Skeletal muscle cell (primary cell): ENCODE measurements at places on chromosomes 1 and 21.

DNA sequence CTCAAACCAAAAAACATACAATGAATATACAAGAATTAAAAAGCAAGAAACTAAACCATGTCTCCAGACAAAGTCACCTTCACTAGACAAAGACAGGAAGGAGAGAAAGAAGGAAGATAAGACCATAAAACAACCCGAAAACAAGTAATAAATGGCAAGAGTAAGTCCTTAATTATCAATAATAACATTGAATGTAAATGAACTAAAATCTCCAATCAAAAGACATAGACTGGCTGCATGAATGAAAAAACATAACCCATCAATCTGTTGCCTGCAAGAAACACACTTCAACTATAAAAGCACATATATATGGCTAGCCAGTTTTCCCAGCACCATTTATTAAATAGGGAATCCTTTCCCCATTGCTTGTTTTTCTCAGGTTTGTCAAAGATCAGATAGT lies 100.8 kb upstream of the SAMSN1 start:
- no peak for DNase-seq

GRCh38 chr1:207789792-207790787 lies 38.2 kb downstream of the CD46 start:
- DNase-seq, result no peak

DNA sequence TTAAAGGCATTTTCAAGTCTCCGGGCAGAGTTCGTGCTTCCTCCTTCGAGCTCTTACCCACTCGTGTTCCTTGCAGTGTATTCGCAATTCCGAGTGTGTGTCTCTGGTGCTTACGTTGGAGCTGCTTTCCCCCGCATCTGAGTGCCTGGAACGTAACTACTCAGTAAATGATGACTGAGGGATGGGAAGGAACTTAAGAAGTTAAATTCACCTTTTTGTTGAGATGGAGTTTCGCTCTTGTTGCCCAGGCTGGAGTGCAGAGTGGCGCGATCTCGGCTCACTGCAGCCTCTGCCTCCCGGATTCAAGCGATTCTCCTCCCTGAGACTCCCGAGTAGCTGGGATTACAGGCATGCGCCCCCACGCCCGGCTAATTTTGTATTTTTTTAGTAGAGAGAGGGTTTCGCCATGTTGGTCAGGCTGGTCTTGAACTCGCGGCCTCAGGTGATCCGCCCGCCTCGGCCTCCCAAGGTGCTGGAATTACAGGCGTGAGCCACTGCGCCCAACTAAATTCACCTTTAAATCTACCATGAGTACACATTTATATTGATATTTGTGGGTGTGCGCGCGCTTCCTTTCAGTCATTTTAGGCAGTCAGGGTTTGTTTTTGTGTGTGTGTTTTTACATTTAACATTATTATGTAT lies 837 bp downstream of the NDUFS5 start:
- no peak for DNase-seq

DNA sequence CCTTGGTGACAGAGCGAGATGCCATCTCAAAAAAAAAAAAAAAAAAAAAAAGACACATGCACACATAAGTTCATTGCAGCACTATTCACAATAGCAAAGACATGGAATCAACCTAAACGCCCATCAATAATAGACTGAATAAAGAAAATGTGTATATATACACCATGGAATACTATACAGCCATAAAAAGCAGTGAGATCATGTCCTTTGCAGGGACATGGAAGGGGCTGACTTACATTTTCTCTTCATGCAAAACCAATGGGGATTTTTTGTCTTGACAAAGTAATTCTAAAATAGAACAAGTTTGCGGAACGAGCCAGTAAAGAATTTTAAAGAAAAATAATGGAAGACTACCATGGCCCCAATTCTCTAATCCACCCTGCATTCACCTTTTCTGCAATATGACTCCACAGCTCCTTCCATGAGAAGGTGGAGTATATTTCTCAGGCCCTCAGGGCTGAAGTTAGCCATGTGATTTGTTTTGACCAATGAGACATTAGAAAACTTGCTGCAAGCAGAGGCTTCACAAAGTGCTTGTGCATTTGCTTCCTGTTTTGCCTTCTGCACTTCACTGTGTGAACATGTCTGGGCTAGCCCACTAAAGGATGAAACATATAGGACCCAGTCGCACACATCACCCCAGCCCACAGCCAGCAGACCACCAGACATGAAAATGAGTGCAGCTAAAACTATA lies 78.8 kb upstream of the NR5A2 start:
- DNase-seq, result no peak

GRCh38 chr1:10614377-10615225 lies 139.9 kb downstream of the PEX14 start:
- no peak for DNase-seq

GRCh38 chr1:79380078-79380477 lies 373.5 kb upstream of the ADGRL4 start:
- no peak for DNase-seq

- DNase-seq, result no peak
These were observed 8.1 kb downstream of the NFASC start for GRCh38 chr1:204878621-204879234.

DNA sequence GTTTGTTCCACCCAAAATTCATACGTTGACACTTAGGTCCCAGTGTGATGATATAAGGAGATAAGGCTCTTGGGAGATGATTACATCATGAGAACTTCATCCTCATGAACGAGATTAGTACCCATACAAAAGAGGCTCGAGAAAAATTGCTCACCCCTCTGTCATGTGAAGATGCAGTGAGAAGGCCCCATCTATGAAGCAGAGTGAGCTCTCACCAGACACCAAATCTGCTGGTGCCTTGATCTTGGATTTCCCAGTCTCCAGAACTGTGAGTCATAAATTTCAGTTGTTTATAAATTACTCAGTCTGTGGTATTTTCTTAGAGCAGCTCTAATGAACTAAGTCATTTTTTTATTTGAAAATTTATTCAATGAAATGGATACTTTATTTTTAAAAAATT lies 42.6 kb upstream of the USP25 start:
- DNase-seq, result no peak

DNA sequence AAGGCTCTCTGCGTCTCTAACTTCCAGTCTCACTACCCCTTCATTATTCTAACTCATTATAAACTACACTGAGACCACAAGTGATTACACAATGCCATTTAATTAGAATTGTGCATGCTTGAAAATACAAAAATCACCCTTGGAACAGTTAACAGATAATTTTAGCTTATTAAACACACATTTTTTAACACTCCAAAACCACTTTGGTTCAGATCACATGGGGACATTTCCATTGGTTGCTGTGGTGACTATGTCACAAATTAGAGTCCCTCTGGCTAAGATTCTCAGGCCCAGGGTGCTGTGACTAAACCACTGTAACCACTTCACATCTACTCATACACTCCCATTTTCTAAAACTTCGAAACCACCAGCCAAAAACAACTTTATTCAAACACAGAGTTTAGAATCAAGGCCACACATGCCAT lies 43.0 kb downstream of the JAK1 start:
- DNase-seq, result no peak

- DNase-seq, result no peak
These were observed 428.4 kb downstream of the BRINP3 start for GRCh38 chr1:190049314-190049713.

GRCh38 chr1:110008971-110009565 lies 24.5 kb downstream of the AHCYL1 start:
- DNase-seq, result no peak

GRCh38 chr1:169259816-169260215 lies 107.8 kb downstream of the NME7 start:
- no peak for DNase-seq

- DNase-seq, result no peak
These were observed 1369.4 kb upstream of the PRMT6 start for GRCh38 chr1:105686874-105687690.

DNA sequence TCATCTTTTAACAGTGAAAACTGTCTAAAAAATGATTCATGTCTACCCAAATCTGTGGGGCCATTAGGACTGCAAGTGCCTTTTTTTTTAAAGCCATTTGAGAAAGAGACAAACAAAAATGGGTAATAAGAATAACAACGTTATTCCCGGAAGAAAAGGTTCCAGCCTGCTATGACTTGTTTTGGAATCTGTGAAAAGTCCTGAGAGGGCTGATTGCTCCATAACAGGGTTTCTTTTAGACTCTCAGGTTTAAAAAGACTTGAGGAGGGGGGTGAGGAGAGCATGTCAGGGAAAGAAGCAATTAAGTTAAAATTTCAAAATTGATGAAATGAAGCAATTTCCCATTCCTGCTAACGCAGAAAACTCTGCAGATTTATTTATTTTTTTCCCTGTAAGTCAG lies 56.4 kb downstream of the CACHD1 start:
- no peak for DNase-seq

GRCh38 chr1:219463636-219464035 lies 149.3 kb downstream of the ZC3H11B start:
- DNase-seq, result no peak

GRCh38 chr1:232904566-232904965 lies 45.8 kb upstream of the NTPCR start:
- DNase-seq, result peak; percentile 6

DNA sequence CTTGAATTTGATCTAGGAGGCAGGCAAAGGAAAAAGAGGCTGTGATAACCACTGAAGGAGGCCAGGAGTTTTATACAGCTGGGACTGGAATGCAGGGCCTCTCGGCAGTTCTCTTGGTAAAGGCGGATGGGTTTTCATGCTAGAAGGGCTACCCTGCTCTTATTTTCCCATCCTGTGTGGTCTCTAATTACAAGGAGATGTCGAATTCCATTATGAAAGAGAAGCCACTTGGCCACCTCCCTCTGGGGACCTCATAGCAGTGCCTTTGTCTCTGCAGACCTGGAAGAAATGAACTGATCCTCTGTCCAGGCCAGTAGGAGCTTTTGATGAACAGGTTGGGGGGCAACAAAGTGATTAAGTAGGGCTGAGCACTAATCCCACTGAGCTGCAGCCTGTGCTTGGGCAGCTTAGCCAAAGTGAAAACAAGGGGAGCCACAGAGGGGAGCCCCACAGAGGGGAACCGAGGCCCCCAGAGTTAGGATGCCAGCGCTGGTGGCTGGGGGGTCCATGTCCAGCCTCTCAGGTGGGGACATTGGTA lies 42.2 kb upstream of the BCAR3 start:
- no peak for DNase-seq

DNA sequence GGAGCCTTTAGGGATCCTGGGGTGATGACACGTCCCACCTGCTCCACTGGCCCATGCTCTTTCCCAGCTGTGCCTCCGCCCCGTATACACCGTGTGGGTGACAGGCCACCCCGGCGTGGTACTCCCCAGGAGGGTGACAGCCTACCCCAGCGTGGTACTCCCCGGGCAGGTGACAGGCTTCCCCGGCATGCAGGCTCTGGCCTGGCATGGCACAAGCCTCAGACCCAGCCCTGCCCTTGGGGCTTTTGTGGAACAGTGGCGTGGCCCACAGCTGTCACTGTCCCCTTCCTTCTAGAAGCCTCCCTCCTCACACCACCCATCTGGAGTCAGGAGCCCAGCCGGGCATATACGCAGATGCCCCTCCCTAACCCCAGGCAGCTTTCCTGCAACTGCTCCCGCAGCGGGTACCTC lies 4.7 kb upstream of the PFKL start:
- DNase-seq, result no peak

GRCh38 chr1:186497651-186498050 lies 36.7 kb upstream of the PDC start:
- DNase-seq, result no peak

DNA sequence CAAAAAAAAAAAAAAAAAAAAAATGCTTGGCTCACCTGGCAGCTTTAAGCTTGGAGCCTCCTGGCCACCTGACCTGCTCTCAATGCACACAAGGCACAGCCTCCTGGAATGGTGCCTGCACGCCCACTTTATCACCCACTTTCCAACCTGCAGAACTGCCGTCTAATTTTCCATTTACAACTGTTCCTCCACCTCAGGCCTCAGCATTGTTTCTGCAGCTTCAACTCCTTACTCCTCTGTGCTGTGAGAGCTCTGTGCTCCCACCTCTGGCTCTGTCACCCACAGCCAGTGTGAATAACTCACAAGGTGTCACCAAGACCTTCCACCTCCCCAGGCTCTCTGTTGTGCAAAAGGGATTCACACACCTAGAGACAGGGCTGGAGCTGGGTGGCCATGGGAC lies 38.7 kb upstream of the GPR157 start:
- DNase-seq, result no peak

DNA sequence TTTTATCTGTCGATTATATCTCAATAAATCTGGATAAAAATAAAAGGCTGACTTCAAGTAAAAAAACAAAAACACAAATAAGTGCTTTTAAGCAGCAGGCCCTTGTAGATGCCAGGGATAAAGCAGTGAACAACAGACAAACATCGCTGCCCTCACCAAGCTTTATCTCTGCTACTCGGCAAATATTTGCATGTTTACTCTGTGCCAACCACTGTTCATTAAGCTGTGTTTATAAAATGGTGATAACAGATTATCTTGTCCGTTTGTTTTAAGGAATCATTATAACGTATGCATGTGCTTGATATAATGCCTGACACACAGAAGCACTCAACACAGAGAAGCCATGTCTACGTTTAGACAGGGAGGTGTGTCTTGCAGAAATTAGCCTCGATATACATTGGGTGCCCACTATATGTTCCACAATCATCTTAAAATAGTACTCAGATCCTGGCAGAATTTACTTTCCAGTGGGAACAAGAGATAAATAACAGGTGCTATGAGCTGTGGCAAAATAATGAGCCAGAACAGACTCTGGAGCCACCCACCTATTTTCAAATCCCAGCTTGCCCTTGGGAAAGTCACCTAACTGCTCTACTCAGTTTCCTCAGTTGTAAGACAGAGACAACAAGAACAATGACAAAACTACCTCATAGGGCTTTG lies 47.2 kb downstream of the TRIT1 start:
- no peak for DNase-seq

GRCh38 chr1:13505020-13505419 lies 8.8 kb downstream of the LRRC38 start:
- DNase-seq, result no peak

GRCh38 chr1:232944347-232944746 lies 6.1 kb upstream of the NTPCR start:
- DNase-seq, result no peak

DNA sequence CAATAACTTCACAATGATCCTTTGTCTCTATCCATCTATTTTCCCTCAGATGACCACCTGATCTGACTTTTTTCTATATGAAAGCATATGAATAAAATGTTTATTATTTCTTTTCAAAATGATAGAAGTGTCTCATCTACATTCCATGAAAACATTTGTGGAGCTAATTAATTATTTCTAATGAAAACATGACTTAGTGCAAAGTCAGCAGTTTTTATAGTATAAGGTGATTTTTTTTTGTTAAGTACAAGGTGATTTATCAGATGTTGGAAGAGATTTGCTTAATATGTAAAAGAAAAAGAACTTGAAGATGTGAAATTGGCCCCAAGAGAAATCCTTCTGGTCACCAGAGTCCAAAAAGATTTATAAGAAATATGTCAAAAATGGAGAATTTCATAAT lies 43.5 kb downstream of the PDPN start:
- no peak for DNase-seq

GRCh38 chr1:197924516-197925123 lies 7.4 kb downstream of the LHX9 start:
- DNase-seq, result no peak
